Stimulated activated CD8-positive, alpha-beta memory T cell treated with anti-CD3 and anti-CD28 coated beads, Interleukin-4, amount 100 ng/mL, for 48 hours (primary cell): ENCODE measurements at places on chromosomes 2 and 18.
A peak's percentile ranks its signal among the peaks of the same experiment; 100 is the strongest.

DNA sequence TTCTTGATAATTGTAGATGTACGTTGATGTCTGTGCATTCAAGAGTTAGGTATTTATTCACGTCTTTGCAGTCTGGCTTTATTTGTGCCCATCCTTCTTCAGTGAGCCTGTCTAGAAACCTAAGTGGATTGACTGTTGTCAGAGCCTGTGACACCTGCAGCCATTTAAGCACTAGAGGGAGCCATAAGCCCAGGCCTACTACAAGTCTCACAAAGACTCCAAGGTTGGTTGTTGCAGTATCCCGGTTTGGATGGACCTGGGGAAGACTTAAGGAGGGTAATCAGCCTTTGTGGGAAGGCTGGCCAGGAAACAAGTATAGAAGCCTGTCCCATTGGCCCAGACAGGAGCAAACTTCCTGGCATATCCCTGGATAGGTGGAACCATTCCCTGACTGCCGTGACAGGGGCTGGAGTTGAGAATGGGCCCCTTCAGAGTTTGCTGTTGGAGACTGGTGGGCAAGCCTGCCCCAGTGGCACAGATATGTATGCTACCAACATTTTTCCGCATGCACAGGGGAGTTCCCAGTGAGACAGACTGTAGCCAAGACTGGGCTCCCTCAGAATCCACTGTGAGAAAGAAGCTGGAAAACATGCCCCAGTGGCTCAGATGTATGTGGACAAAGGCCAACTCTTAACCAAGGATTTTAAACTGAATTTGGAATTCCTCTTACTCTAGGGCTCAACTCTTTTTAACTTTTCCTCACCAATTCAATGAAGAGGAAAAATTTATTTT is 9.3 kb upstream of the LRRC30 start:
- no peak for DNase-seq

DNA sequence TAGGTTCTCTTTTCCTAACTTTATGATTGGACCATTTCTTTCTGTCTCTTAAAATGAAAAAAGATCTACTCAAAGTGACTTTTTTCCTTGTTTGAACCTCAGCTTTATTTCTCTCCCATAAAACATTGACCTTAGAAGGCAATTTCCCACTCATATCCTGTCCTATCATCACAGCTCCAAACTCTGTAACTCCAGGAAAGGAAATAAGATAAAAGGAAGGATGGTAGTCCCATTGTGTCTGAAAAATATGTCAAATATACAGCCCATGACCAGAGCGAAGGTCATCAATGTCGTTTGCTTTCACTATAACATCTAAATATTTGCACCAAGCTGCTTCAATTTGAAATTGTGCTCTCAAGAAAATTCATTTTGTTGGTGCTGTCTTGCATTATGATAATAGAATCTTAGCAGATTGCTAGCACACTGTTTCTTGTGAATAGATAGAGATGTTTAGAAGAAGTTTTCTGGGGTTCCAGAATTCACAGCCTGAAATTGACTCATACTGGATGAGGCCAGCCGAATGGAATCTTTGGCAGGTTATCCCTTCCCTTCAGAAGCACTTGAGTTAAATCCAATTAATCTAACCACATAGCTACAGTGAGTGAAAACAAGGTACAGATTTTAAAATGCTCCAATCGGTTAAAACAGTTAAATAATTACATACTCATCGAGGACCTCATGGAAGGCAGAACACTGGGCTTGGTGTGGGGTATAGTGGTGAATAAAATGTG is 95.1 kb downstream of the CRIM1 start:
- no peak for DNase-seq

GRCh38 chr2:112615051-112615450 is 30.6 kb downstream of the CHCHD5 start:
- DNase-seq: no peak

GRCh38 chr2:241499146-241499965 is 9.0 kb downstream of the STK25 start:
- no peak for DNase-seq

DNA sequence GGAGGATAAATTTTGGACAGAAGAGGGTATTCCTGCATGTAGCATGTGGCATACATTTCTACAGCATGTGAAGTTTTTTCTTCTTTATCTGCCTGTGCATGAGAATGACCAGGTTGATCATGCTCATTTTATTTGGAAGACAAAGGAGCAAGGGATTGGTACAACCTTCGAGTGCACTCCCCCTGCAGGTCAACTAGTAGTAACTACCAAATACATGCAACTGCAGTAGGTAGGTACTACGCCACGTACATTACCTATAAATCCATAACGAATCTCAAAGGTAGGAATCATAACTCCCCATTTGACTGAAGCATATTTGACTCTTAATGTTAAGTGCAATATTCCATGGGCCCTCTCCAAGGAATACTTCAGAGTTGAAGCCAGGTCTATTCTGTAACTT is 763.9 kb downstream of the TSN start:
- DNase-seq: no peak

GRCh38 chr2:17544256-17544655 is 3.8 kb downstream of the VSNL1 start:
- no peak for DNase-seq

GRCh38 chr2:129253461-129253812 is 726.0 kb upstream of the RAB6C start:
- DNase-seq: no peak

DNA sequence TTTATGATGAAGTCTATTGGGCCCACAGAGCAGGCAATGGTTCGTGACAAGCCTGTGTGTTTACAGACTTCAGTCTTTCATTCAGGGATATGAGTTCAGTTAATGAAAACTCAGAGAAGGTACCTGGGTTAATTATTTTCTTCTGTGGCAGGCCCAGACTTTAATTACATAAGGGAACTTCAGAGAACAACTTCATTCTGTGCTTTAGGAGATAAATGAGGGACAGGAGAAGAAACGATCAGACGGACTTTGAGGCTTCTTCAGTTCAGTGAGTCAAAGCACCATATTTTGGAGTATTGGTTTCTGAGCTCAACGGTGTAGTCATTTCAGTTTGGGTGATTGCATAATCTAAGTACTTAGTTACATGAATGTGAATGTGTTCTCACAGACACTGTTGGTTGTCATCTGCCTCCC is 203.0 kb upstream of the KCNJ3 start:
- no peak for DNase-seq

DNA sequence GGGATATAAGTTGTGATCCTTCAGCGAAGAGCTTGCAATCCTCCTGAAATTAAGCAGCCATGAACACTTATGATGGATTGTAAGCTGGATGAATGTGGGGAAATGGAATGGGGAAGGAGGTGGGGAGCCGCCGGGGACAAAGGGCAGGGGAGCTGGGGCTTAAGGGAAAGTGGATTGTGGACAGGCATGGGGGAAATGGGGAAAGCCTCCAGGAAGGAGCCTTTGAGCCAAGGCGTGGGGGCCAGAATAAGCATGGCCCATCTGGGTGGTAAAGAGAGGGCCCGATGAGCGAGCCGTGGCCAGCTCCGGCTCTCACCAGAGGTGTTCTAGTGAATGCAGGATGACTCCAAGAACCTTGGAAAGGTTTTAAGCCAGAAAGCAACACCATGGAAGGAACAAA is 124.0 kb downstream of the SMAD7 start:
- DNase-seq: peak; percentile 4

GRCh38 chr2:191512874-191513273 is 165.1 kb upstream of the NABP1 start:
- no peak for DNase-seq

- DNase-seq: no peak
Measured at GRCh38 chr2:101762451-101763171, 65.1 kb downstream of the MAP4K4 start.

- DNase-seq: no peak
Measured at GRCh38 chr2:63981702-63982103, 37.5 kb downstream of the VPS54 start.

DNA sequence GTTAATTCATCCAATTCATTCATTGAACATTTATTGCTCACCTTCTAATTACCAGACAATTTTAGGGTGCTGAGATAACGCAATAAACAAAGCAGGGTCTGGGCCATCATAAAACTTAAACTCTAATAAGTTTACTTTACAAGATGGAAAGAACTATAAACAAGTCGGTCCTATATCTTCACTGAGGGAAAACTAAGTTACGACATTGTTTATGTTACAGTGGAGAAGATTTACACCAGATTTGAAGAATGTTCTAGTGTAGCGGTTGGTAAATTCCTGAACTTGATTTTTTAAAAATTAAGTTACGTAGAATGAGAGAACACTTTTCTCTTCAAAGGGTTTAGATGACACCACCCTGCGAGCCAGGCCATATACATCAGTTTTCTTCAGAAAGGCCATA is 20.7 kb upstream of the FRZB start:
- no peak for DNase-seq

- DNase-seq: no peak
Measured at GRCh38 chr2:104790100-104790811, 63.7 kb upstream of the POU3F3 start.

GRCh38 chr18:43392168-43392567 is 114.9 kb upstream of the SYT4 start:
- no peak for DNase-seq

DNA sequence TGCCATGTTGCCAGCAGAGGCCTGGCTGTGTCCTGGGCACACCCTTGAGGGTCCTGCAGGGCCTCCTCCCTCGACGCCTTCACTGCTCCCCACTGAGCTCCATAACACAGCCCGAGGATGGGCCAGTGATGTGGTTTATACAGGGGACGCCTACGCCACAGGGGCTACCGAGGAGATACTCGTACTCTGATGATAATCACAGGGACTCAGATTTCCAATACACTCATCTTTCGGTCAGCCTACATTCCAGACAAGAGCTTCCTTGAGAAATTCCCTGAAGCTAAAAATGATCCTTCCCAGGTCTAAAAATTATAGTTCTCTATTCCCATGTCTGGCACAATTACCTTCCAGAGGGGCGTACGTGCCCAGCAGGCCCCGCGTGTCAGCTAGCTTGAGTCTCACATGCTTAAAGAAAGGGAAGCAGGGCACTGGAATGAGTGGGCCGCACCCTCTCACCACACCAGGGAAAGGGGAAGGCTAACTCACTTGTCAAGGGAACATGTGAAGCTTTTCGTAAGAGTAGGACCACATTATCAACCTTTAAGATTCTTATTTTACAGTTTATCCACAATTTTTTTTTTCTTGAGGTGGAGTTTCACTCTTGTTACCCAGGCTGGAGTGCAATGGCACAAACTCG is 159.5 kb upstream of the NDUFV2 start:
- DNase-seq: no peak
